SJSA1 (cell line): ENCODE measurements at places on chromosomes 12 and 14.

DNA sequence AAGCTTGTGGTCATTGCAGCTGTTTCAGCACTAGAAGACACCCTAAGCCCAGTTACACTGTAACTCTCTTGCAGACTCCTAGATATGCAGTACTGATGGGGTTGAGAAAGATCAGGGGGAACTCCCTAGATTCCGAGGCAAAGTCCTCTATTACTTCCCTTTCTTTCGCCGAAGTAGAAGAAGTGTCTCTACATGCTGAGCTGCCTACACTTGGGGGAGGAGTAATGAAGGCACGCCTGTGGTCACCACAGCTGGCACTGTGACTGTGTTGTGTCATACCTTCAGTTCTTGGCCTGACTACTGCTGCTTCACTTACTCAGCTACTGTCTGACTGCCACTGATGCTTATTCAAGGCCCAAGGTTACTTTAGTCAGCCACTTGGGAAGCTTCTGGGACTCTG lies 35.1 kb upstream of the RPL10L start:
- DNase-seq: no peak

DNA sequence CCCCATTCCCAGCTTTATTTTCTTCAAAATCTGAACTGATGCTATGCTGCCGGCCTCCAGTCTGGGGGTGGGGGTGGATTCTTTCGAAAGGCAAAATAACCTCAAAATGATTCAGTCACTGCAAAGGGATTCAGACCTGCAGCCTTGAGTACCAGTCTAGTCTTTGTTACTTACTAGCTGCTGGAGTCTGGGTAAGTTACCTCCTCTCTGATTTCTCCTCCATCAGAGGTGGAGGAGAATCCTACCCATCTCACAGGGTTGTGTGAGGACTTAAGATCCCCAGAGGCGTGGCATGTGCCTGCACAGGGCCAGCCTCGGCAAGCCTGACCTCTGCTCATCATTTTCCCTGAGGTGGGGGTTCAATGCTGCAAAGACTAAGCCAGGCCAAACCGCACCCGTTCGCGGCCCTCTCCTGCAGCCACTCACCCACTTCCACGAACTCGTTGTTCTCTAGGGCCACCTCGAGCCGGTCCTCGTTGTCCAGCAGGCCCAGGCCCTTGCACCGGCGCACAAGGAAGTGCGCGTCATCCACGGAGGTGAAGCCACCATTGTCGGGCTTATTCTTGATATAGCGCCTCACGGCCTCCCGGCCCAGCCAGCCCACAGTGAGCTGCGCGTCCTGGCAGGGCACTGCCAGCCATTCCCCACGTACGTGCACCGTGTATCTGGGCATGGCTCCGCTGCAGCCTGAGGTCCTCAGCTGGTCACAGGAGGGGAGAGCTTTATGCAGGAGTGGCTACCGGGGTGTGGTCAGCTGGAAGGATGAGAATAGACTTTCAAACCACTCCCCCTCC lies 709 bp downstream of the HAL start:
- no peak for DNase-seq

- DNase-seq: no peak
Measured at GRCh38 chr12:111840807-111841206, 1.2 kb upstream of the MAPKAPK5 start.

DNA sequence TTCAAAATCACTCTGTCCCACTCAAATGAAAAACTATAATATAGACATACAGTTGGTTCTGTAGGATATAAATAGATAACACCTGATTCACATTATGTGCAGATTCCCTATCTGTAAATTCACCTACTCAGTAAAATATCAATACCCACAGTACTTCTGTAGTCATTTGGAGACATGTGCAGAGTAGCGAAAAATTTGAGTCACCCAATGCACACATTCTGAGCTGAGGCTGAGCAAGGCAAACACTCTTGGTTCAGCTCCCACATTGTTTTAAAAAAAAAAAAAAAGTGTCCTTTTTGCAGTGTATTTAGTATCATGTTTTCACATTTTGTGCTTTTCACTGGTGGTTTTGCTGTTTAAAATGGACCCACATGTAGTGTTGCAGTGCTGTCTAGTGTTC lies 27.3 kb upstream of the BBS10 start:
- DNase-seq: no peak

DNA sequence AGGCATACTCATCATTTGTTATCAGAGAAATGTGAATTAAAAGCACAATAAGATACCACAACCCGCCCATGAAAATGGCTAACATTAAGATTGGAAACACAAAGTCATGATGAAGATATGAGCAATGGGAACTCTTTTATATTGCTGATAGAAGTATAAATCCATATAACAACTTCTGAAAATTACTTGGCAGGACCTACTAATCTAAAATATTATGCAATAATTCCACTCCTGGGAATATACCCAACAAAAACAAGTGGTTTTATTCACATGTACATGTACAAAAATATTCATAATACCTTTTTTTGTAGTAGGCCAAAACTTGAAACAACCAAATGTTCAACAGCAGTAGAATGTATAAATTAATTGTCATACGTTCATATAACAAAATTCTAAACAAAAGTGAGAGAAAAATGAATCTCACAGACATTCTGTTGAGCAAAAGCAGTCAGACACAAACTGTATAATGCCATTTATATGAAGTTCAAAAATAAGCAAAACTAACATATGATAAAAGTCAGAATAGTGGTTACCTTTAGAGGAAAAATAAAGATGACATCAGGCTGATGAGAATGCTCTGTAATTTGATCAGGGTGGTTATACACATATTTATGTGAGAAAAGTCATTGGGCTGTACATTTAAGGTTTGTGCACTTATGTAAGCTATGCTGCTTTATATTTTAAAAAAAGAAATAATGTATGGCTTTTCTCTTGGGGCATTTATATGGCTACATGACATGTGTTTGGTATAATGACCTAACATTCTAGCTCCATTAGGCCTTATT lies 309.2 kb upstream of the KITLG start:
- no peak for DNase-seq

DNA sequence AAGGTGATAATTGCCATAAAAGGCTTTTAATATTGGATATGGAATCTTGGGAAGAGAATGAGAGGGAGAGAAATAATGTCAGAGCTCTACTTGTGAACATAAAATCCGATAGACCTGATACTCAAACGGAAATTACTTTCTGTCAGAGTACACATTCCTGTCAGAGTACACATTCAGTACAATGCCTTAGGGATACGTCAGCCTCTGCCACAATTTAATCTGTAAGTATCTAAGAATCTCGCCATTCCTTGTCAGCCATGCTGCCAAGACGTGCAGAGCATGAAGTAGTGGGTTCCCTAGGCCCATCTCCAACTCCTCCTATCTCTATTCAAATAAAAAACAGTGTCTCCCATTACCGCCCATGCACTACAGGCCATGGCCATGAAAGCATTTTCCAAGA lies 242.6 kb downstream of the CEP128 start:
- DNase-seq: no peak

DNA sequence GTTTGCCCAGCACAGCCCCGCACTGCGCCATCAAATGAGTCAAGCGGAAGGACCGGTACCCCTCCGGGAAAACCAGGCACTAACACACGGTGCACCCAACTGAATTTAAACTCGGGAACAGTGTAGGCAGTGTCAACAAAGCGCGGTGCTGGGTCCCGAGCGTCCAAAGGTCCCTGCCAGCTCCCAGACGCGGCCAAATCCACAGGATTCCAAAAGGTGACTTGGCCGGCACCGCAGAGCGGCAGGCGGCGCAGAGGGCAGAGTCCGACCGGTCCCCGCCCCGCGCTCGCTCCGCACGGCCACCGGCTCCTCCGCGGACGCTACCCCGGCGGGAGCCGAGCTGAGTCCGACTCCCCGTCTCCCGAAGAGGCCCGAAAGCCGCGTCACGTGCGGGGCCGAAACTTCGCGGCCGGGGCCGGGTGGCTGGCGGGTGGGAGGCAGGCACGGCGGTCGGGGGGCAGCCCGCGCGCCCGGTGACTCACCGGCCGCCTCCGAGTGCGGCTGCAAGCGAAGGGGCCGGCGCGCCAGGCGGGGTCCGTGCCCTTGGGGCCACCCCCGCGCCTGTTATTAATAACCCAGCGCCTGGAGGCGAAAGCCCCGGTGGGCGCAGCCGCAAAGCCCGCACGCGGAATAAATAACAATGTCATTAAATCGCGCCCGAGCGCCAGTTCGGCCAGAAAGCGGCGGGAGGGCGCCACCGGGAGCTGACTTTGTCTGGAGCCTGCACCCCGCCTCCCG lies 863 bp downstream of the DENND5B start:
- peak; percentile 86 for DNase-seq

GRCh38 chr14:101113835-101114725 lies 210.6 kb upstream of the RTL1 start:
- DNase-seq: peak; percentile 24

GRCh38 chr12:4441355-4442335 lies 4.0 kb downstream of the FGF6 start:
- no peak for DNase-seq

DNA sequence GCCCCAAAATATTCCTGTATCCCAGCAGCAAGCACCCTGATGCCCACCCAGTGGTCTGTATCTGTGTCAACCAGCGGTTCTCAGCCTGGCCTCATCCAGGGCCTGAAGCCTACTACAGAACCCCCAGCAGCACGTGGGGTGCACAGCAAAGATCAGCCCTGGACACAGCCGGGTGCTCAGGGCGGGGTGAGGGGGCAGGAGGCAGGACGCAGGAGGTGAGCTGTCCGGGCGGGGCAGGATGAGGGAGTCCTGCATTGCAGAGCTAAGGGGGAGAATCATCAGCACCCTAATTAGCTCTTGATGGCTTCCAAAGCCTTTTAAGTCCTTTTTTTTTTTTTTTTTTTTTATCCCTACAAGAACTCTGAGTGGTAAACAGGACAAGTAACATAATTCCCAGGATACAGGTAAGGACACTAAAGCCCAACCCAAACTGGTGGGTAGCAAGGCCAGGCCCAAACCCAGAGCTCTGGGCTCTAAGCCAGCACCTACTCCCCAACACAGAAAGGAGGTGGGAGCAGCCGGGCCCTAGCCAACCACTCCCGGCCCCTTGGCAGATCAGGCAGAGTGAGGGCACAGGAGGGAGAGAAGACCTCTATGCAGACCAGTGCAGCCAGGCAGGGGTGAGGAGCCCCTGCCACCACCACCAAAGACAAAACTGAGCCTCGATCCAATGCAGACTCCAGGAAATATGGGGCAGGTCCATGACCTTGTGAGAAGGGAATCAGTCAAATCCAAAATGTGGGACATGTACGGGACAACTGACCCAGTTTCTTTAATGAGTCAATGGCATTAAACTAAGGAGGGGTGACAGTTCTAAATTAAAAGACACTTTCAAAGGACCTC lies 32.3 kb upstream of the EIF5 start:
- no peak for DNase-seq

DNA sequence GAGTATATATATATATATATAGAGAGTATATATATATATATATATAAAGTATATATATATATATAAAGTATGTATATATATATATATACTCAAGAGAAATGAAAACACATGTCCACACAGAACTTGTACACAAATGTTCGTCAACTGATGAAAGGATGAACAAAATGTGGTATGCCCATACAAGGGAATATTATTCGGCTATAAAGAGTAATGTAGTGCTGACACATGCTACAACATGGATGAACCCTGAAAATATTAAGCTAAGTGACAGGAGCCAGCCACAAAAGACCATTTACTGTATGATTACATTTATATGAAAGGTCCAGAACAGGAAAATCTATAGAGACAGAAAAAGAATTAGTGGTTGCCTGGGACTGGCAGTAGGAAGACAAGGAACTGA lies 19.5 kb downstream of the LIMA1 start:
- DNase-seq: no peak

DNA sequence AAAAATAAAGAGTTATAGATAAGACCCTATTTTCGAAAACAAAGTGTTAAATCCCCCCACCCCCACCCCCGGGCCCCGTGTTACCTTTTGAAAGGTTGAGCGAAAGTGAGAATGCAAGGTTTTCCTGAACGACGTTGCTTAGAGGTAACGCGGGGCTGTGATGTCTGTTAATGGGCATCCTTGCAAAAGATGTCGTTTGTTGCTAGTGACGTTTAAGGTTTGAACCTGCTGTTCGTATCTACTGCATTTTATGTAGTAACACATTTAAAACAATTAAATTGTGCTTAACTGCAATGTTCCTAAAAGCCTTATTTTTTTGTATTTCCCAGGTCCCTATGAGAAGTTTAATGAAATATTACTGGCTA lies 1.2 kb downstream of the CPSF6 start:
- no peak for DNase-seq

GRCh38 chr12:93729934-93730333 lies 52.8 kb downstream of the CRADD start:
- no peak for DNase-seq

GRCh38 chr12:109631302-109631701 lies 57.7 kb downstream of the MVK start:
- no peak for DNase-seq

DNA sequence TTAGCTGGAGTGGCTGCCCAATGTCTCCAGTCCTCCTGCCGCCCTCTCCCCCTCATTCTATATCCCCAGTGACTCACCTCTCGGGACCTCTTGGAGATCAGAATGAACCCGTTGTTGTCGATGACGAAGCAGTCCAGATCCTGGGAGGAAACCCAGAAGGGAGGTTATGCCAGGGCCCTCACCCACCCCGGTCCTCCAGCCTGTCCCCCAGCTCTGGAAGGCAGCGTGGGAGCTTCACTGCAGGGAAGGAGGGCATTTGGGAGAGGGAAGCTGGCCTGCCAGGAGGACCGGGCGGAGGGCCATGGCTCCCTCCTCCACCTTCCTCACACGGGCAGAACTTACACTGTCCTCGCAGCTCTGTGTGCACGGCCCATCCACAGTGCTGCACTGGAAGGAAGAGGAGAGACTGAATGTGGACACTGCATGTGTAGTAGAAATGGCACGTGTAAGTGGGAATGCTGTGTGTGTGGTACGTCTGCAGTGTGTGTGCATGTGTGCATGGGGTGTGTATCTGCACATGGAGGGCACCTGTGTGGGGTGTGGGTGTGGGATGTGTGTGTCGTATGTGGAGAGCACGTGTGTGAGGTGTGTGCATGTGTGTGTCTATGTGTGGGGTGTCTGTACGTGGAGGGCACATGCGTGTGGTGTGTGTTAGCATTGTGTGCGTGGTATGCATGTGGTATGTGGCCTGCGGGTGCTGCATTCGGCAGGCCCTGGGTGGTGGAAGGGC lies 10.0 kb upstream of the LRTM2 start:
- no peak for DNase-seq

DNA sequence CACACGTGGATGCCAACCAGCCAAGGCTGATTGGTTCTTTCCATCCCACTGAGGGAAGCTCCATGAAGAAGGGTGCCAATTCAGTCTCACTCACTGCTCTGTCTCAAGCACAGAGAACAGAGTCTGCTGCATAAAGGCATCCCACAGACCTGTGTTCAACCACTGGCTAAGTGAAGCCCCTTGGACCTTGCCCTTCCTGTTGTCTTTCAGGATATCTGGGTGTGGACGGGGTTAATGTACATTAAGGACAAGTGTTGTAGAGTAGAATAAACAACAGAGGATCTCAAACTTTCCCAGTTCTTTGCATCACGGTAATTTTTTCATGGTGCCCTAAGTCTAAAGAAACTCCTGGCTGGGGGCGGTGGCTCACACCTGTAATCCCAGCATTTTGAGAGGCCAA lies 33.1 kb upstream of the GPATCH2L start:
- DNase-seq: no peak

DNA sequence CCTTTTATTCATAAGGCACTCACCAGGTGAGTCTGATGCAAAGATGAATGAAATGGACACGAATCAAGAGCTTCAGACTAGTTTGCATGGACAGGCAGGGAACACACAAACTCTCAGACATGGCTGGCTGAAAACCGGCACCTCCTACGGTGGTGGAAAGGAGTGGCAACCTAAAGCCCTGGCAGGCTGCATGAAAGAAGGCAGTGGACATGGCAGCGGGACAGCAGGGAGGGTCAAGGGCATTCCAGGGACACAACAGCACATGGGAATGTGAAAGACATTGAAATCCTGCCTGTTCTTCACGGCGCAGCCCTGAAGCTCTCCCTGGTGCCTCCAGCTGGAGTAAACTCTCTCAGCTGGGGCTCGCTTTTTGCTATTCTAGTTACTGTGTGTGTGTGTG lies 16.6 kb upstream of the LRTM2 start:
- no peak for DNase-seq
